ENCODE measurements at places on chromosomes 2 and 18. TPM values are rescaled to one million over a fixed set of nuclear protein-coding genes. Genes with fewer than 3 reads are reported as not detected.

GRCh38 chr2:190459881-190460280 is 51.7 kb downstream of the MFSD6 start:
- no peak for DNase-seq

- no peak for DNase-seq
Observed at GRCh38 chr2:26458365-26459042, 19.4 kb downstream of the OTOF start.

DNA sequence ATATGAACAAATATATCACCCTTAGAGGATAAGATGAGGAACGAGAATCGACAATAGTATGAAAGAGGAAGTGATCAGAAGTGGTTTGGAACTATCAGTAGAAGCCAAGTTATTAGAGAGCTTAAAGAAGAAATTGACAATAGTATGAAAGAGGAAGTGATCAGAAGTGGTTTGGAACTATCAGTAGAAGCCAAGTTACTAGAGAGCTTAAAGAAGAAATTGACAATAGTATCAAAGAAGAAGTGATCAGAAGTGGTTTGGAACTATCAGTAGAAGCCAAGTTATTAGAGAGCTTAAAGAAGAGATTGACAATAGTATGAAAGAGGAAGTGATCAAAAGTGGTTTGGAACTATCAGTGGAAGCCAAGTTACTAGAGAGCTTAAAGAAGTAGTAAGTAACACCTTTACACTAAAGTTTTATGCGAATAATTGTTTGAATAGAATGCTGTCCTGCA is 175.5 kb downstream of the ZNF407 start:
- DNase-seq = no peak

- no peak for DNase-seq
Observed at GRCh38 chr2:104606056-104606455, 247.9 kb upstream of the POU3F3 start.

GRCh38 chr2:206971805-206972204 is 32.5 kb downstream of the CPO start:
- DNase-seq = peak; percentile 64

DNA sequence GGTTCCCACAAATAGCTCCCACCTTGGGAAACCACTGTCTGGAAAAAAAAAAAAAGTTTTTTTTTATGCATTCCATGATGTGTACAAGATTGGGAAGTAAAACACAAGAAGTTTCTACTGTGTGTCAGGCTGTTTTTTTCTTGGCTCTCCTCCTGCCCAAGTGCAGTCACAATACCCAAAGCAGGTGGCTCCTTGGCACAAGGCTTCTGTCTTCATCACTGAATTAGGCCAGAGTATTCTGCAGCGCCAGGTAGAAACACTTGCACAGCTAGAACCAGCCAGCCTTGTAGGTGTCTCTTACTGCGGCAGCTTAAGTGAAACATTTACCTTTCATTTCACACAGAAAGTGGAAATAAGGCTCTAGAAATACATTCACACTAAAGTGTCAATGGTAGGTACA is 23.8 kb upstream of the MAL start:
- no peak for DNase-seq

DNA sequence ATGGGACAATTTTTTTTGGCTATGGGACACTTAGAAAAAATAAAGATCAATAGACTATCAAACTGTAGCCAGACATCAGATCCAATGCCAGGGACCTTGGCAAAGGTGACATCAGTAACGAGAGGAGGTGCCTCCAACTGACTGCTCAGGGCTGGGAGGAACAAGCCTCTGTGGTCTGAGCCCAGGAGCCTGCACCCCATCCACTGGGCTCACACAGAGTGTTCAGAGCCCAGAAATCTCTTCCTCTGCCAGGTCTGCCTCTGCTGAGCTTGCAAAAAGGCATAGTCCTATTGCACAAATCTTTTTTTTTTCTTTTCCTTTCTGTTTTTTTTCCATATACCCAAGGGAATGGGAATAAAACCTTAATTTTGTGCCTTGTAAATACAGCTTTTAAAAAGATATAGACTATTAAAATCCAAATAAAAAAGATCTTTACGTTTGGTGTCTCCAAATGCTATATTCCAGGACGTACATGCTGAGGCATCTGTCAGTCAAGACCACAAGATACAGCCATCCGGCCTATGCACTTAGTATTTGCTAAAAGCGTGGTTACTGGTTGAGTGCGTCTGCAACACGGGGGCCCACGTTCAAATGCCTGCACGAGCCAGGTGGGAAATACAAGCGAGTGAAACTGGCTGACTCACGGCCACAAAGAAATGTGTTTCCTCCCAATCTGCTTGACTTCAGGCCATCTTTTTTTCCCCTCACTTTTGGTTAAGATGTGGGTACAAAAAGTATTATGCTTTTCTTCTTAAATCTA is 7.8 kb upstream of the ARHGAP25 start:
- DNase-seq = peak; percentile 54

DNA sequence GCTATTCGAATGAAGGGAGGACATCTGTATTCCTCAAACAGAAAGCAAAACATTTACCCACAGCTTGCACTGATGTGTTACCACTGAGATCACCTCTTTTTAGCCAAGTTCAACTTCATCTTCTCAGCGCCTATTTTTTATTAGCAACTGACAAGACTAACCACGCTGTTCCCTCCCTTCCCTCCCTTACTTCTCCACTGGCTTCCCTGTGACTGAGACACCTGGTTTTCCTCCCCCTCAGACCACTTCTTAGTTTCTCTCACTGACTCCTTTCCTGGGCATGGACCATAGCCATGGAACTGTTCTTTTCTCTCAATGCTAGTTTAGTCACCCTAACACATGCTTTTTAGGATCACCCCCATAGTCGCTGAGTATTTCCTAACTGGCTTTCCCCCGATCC is 3.3 kb downstream of the L3MBTL4 start:
- no peak for DNase-seq

GRCh38 chr2:229340086-229340760 is 69.1 kb upstream of the PID1 start:
- no peak for DNase-seq

DNA sequence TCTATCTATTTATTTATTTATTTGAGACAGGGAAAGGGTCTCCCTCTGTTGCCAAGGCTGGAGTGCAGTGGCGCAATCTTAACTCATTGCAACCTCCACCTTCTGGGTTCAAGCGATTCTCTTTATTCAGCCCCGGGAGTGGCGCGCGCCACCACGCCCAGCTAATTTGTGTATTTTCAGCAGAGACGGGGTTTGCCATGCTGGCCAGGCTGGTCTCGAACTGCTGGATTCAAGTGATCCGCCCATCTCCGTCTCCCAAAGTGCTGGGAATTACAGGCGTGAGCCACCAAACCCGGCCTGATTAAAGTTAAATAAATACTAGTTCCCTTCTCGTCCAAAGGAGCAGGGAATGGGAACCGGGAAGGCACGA is 4.2 kb upstream of the CTDSP1 start:
- DNase-seq = no peak

- DNase-seq = no peak
Observed at GRCh38 chr2:178644919-178645318, 162.3 kb downstream of the TTN start.

DNA sequence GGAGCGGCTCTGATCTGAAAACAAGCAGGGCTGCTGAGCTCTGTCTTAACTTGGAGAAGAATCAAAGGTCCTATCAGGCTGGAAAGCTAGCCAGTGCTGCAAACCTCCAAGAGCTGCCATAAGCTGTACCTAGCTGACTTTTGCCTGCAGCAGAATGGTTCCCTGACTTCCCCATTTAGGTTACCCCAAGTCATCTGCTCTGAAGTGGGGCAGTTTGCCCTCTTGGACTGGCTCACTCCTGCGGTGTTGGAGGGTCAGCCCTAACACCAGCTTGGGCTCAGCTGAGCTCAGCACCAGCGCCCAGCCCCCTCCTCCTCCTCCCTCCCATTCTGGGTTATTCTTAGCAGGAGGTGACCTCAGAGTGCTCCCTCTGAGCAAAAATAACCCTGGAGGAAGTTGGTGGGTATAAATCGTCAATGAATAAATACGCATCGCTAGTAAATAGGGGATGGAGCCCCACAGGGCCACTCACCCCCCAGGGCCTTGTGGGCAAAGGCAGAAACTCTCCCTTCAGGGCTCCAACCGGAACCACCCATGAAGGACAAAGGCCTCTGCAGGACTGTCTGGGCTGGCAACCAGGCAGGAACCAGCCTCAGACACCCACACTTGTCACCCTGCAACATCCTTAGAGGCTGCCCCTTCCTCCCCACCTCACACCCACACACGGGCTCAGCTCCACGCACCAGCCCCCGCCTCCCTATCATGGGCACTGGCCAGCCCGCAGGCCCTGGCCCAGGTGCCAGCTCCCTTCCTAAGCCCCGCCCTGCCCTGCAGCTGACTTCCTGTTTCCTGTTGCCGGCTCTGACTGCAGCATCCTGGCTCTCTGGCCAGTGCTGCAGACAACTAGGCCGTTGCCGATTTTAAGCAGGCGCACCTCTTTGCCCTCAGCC is 46.9 kb downstream of the DNMT3A start:
- peak; percentile 75 for DNase-seq

GRCh38 chr2:39383146-39383545 is 53.9 kb downstream of the MAP4K3 start:
- DNase-seq = no peak

- peak; percentile 32 for DNase-seq
Observed at GRCh38 chr2:45984366-45984765, 312.8 kb upstream of the EPAS1 start.

- DNase-seq = no peak
Observed at GRCh38 chr2:150612957-150613710, 125.7 kb upstream of the RND3 start.

DNA sequence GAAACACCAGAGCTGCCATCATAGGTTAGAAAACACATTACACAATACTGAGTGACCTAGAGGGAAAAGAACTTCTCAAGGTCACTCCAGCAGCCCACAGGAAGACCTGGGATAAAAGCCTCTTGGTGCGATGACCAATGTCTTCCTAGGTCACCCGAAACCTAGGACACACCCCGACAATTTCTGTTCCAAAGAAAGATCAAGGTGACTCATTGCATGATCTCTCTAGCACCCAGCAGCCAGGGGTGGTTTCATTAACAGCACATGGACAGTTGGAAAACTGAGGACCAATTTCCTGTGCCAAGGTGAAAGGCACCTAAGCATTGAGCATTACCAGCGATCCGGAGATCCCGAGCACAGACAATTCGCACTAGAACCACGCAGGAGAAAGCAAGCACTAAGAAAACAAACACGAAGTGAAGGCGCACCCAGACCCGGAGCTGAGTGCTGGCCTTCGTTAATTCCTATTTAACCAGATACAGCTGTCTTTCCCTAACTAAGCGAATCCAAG is 1.5 kb downstream of the CACNB4 start:
- peak; percentile 61 for DNase-seq

- DNase-seq = no peak
Observed at GRCh38 chr18:32317651-32318050, 127.8 kb downstream of the MEP1B start.

DNA sequence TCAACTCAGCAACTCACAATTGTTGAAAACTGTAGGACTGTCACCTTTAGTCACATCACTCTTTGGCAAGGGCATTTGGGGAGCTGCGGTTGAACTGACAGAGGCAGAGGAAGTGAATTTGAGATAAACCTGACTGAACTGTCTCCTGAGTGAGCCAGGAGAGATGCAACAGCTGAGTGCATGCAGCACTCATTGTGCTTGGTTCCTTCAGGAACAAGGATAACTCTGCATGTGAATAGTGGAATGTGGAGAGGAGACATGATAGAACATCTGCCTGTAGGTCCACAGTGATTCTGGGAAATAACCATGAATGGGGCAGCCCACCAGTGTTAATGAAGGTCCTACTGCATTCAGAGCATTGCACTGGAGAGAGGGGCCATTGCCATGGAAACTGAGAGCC is 494.7 kb downstream of the STK39 start:
- no peak for DNase-seq

DNA sequence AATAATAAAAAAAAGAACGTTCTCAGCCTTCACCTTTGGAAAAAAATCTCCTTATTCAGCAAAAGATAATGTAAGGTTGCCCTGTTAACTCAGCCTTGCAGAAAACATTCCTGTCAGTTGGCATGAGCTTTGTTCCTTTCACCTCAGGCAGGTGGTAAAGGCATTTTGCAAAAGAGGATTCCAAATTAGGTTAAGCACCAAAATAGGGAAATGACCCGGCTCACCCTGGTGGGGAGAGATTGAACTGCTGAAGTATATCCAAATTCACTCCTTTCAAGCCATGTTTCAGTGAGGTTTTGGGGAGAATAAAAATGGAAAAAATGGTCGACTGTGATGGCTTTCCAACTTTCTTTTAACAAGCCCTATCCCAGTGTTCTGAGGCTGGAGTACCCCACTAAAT is 1988.8 kb upstream of the PIK3C3 start:
- DNase-seq = no peak

GRCh38 chr2:206211657-206212255 is 52.1 kb downstream of the EEF1B2 start:
- no peak for DNase-seq

DNA sequence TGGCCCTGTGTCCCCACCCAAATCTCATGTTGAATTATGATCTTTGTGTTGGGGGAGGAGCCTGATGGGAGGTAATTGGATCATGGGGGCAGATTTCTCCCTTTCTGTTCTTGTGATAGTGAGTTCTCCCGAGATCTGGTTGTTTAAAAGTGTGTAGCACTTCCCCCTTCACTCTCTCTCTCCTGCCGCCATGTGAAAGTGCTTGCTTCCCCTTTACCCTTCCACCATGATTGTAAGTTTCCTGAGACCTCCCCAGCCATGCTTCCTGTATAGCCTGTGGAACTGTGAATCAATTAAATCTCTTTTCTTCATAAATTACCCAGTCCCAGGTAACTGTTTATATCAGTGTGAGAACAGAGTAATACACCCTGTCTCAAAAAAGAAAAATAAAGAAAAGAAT is 25.5 kb downstream of the LRRFIP1 start:
- DNase-seq = no peak

DNA sequence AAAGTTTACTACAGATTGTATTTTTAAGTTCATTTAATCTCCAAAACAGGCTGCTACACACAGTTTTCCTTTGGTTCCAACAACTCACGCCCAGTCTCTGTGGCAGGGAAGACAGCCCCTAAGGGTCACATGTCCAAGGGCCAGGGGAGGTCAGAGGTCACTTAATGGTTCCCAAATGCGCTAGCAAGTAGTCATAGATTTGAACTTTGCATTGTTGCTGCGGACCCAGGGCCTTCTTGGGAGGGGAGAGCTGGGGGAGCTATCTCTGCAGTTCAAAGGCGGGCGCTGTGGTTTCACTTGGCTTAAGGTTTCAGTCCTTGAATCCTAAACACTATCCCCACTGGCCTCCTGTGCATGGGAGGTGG is 74.8 kb upstream of the ZNF532 start:
- DNase-seq = no peak

GRCh38 chr18:7766817-7767216 is 199.7 kb downstream of the PTPRM start:
- DNase-seq = no peak

- no peak for DNase-seq
Observed at GRCh38 chr2:115084446-115084845, 642.0 kb downstream of the DPP10 start.

MROH2A gene
- total RNA-seq = not detected

SMYD5 gene
- total RNA-seq = 11.4 TPM

DQX1 gene
- total RNA-seq = not detected

HOXD9 gene
- 0.44 TPM for total RNA-seq

LTBP1 gene
- total RNA-seq = 291 TPM

ACOXL gene
- 0.33 TPM for total RNA-seq

CCDC138 gene
- 1.0 TPM for total RNA-seq

KIAA2012 gene
- total RNA-seq = not detected

C2orf80 gene
- total RNA-seq = not detected

IL1RL1 gene
- 4.8 TPM for total RNA-seq

CIB4 gene
- total RNA-seq = not detected
